D721Med (cell line): ENCODE measurements at places on chromosomes 3 and 15.

- DNase-seq: no peak
Observed at GRCh38 chr3:196486263-196486662, 17.3 kb downstream of the RNF168 start.

GRCh38 chr3:69390771-69391170 is 4.9 kb upstream of the FRMD4B start:
- DNase-seq: no peak

DNA sequence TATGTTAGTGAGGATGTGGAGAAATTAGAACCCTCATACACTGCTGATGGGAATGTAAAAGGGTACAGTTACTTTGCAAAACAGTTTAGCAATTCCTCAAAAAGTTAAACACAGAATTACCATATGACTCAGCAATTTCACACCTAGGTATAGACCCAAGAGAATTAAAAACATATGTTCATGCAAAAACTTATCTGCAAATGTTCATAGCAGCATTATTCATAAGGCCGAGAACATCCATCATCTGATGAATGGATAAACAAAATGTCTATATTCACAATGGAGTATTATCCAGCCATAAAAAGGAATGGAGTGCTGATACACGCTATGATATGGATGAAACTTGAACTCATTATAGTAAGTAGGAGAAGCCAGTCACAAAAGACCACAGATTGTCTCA is 10.3 kb downstream of the SEC13 start:
- no peak for DNase-seq

DNA sequence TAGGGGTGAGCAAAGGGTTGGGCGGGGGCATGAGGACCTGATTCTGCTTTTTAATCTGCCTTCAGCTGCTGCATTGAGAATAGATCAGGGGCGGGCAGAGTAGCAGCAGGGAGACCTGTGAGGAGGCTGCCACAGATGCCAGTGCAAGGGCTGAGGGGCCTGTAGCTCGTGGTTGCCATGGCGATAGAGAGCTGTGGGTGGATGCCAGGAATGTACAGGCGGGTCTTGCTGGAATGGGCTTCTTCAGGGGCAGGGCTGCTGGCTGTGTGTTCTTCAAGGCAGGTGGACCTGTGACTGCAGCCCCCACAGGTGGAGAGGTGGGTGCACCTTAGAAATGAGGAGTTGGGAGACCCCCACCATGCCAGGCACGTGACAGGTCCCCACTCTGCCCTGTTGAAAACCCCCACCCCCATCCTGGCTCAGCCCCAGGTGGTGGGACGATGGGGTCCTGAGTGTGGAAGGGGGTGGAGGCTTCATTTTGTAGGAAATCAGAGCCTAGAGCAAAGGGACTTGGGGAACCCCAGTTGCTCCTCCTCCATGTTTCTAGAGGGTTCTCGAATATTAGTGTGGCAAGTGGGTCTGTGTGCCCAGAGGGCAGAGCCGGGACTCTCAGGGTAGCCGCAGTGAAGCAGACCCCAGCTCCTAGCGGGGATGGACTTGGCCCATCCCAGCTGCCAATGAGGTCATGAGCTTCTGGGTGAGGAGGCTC is 38.3 kb downstream of the SLC6A6 start:
- DNase-seq: no peak

- DNase-seq: no peak
Observed at GRCh38 chr15:40427188-40427587, 13.6 kb upstream of the BAHD1 start.

GRCh38 chr3:153260681-153261080 is 98.7 kb downstream of the RAP2B start:
- DNase-seq: no peak

DNA sequence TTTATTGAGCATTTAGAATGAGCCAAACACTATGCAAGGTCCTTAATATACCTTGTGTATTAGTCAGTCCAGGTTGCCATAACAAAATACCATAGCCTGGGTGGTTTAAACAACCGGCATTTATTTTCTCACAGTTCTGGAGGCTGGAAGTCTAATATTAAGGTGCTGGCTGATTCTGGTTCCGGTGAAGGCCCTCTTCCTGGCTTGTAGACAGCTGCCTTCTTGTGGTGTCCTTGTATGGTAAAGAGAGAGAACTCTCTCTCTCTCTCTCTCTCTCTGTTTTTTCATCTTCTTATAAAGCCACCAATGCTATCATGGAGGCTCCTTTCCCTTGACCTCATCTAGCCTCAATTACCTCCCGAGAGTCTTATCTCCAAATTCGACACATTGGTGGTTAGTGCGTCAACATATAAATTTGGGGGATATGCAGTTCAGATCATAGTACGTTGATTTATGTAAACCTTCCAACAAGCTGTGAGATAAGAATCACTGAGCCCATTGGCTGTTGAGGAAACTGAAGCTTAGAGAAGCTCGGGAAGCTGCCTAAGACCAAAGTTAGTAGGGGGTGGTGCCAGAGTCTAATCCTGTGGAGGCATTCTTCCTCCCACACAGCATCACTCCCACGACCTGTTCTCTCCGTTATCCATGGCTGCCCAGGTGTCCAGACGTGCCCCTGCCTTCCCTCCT is 298.0 kb upstream of the PROK2 start:
- DNase-seq: no peak

GRCh38 chr3:38131621-38132369 is 5.1 kb downstream of the ACAA1 start:
- DNase-seq: no peak

DNA sequence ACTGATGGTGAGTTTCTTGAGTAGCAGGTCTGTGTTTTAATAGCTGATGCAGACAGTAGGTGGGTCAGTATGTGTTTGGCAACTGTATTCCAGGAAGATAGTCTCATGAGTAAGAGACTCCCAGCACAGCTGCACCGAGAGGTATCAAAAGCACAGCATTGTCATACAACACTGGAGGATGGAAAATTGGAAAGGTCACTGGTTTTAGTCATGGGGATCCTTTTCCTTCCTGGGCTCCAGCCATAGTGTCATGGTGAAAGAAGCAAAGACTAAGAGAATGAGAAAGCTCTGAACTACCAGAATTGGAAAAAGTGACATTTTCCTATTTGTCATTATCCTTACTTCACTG is 61.5 kb downstream of the P3H2 start:
- DNase-seq: no peak

DNA sequence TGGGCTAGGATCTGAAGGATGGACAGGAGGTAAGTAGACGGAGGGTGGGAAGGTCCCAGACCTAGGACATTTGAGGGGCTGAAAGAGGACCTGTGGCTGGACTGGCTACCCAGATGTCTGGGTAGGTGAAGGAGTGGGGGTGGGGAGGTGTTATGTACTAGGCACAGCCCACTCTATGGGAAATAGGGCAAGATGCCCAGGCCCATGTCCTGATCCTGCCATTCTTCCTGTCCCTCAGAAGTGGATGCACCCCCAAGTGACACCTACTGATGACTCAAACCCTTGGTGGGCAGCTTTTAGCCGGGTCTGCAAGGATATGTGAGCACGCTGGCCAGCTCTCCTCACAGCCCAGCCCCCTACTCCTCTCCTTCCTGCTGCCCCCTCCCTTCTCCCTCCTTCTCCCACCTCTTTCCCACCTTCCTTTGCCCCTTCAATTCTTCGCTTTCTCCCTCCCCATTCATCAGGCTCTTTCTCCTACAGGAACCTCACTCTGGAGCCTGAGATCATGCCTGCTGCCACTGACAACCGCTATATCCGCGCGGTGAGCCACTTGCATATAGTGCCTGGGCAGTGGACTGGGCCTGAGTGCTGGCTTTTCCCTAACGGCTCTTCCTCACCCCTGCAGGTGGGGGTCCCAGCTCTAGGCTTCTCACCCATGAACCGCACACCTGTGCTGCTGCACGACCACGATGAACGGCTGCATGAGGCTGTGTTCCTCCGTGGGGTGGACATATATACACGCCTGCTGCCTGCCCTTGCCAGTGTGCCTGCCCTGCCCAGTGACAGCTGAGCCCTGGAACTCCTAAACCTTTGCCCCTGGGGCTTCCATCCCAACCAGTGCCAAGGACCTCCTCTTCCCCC is 5.2 kb downstream of the ACY1 start:
- no peak for DNase-seq

DNA sequence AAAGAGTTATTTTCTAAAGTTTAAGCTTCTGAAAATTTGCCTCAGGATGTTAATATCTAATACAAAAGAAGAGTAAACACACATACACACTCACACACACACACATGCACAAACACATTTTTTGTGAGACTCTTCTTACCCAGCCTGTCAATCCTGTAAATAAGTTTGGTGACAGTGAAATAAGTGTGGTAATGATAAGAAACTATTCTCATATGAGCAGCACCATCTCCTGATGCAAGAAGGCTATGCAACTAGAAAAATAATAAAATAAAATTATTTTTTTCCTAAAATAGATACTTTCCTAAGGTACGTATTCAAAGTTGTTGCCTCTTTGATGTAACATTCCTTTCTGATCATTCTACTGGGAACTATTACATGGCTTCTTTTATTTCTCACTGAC is 155.1 kb downstream of the MECOM start:
- DNase-seq: no peak

DNA sequence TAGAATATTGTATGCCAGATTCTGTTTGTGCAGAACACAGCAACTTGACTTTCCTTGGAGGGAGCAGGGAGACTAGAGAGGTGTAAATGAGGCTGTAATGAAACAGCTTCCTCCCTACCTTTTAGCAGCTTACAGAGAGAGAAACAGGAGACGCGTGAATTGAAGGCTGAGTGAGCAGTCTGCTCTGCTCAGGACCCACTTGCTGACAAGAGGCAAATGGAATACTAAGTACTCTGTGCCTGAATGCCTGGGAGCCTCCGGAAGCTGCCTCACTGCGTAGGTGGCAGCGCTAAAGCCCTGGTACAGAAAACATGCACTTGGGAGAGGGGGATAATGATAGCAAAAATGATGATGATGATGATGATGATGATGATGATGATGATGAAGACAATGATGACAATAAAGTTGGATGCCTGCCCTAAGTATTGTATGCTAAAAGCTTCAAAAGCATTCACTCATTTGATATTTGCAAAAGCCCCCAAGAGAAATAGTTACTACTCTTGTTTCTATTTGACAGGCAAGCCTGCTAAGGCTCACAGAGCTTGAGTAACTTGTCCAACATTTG is 548.9 kb downstream of the NTRK3 start:
- DNase-seq: no peak

DNA sequence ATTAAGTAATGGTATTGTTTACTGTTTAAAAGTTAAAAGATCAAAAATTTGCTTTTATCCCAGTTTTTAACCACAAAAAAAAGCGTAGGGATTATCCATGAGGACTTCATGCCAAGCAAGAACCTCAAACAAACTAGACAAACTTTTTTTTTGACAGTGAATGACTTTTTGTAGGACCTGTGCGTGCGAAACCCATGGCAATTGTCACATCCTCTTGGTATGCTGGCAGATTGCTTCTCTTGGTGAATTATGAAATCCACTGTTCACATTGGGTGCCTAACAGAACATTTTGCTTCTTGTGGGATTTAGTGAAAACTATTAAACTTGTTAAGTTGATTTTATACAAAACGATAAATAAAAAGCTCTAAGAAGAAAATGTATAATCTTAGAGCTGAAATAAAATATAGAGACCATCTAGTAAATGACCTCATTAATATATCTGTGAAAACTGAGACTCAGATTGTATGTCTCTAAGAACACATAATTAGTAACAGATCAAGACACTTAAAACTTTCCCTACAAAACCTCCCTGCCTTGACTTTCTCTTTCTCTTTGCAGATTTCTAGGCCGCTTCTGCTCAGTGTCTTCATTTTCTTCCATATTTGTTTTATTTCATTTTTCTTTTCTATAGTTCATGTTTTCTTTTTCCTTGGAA is 87.3 kb upstream of the CGNL1 start:
- no peak for DNase-seq

- DNase-seq: no peak
Observed at GRCh38 chr3:31392568-31392967, 140.2 kb upstream of the STT3B start.

GRCh38 chr3:3798631-3799113 is 559 bp upstream of the LRRN1 start:
- DNase-seq: no peak

DNA sequence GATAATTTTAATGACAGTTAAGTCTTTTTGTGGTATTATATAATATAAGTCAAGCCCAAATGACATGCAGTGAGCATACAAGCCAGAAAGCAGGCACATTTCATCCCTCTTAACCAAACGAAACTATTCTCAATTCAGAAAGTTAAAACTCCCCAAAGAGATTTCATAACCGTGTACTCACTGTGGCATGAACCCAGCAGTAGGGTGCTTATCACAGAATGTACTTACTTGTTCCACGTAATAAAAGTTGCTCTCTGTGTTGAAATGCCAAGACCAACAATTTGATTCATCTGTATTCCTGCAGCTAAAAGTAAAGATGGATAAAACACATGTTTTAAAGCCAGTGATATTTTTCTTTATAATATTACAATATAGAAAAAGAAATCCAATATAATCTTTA is 12.1 kb downstream of the GK5 start:
- DNase-seq: no peak

GRCh38 chr3:127056281-127056680 is 73.4 kb downstream of the PLXNA1 start:
- no peak for DNase-seq
